ENCODE measurements at places on chromosomes 16 and 17.

DNA sequence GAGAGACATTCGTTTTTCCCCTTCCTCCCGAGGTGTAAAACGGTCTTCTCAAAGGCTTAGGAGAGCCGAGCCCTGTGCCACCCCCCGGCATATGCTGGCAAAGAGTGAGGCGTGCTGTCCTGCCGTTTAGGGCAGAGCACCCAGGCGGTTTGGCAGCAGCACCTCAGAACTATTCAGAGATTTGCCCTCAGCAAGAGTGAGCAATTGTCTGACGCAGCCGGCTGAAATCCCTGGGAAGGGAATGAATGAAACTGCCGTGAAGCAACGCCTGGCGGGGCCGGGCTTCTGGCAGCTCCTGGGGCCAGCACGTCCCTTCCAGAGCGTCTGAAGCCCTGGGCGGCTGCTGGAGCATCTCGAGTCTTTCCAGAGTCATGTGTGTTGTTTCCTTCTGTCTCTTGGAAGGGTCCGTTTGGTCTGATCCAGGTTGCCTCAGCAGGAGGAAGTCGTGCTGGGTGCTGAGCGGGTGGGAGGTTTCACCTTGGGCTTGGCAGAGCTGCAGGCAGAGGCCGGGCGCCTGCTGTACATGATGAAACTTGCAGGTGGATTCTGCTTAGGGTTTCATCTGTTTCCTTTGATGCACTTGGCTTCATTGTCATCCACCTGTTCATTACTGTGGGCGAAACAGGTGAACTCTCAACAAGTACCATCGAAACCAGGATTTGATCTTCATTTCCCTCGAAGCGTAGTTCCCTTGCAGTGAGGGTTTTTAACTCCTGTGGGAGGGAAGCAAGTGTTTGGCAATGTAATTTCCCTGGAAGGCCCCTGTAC, 35.4 kb downstream of the TBCD start:
- DNase-seq, result no peak

DNA sequence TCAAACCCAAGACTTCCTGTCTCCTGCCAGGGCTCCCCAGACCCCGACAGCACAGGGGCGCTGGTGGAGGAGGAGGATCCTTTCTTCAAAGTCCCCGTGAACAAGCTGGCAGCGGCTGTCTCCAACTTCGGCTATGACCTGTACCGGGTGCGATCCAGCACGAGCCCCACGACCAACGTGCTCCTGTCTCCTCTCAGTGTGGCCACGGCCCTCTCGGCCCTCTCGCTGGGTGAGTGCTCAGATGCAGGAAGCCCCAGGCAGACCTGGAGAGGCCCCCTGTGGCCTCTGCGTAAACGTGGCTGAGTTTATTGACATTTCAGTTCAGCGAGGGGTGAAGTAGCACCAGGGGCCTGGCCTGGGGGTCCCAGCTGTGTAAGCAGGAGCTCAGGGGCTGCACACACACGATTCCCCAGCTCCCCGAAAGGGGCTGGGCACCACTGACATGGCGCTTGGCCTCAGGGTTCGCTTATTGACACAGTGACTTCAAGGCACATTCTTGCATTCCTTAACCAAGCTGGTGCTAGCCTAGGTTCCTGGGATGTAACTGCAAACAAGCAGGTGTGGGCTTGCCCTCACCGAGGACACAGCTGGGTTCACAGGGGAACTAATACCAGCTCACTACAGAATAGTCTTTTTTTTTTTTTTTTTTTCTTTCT, 8.1 kb downstream of the SERPINF1 start:
- no peak for DNase-seq

- no peak for DNase-seq
These were observed 30.4 kb downstream of the TEX2 start for GRCh38 chr17:64232466-64233262.

DNA sequence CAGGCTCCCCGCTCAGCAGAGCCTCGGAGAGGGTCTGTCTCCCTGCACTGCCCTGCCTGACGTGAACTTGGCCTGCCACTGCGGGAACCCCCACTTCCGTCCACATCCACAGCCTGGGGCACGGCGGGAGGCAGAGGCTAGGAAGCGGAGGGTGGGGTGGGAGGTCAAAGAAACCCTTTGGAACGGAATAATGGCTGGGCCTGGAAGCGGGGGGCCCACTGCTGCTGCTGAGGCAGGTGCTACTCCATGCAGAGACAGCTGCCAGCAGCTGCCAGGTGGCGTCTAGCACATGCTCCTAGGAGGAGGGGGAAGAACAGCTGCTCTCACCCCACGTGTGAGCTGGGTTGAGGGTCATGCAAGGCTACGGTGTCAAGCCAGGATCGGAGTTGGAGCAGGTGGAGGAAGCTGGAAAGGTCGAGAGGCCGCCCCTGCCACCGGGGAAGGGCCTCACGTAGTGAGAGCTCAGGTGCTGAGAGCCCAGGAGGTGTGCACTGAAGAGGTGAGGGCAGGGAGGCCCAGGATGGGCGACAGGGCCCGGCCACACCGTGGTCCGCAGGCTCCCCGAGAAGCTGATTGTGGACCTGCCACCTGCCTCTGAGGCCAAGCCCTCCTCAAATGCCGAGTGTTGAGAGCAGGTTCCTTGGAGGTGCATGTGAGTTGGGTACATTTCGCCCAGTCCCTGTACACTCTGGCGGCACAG, 9.8 kb downstream of the FSCN2 start:
- no peak for DNase-seq

DNA sequence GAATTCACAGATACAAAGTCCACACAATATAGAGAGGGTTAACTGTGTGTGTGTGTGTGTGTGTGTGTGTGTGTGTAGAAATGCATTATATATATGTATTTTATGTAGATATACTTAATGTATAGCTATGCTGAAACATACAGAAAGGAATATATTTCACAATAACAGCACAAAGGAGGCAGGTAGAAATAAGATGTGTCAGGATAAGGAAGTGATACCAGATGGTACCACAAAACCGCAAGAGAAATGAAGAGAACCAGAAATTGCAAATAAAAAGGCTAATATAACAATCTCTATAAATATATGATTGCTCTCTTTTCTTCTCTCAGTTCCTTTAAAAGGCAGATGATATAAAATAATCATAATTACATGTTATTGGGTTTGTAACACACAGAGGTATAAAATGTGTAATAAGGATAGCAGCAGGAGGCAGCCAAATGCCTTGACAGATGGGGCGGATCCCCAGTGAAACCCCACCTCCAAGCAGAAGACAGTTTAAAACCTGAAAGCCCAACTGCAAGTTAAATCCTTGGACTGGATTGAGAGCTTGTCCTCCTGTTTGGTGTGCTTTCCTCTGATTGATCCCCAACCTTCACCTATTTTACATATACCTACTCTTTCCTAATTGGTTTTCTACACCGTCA, 365.4 kb upstream of the C16orf82 start:
- no peak for DNase-seq

DNA sequence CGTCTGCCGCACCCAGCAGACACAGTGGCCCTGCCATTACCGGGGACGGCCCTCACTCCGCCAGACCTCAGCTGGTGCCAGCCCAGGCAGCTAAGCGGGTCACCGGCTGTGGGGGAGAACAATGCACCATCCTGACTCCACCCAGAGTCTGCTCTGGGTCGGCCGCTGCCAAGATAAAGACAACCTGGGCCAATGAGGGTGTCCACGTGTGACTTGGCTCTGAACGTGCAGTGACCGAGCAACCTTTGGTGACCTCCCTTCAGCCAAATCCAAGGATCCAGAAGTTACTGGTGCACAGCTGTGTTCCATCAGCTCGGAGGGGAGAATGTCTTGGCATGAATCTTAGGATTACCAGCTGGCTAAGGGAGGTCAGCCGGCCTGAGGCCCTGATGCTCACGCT, 155.9 kb downstream of the NTN1 start:
- DNase-seq, result no peak

GRCh38 chr17:73455767-73456166, 144.0 kb upstream of the CDC42EP4 start:
- DNase-seq, result no peak

DNA sequence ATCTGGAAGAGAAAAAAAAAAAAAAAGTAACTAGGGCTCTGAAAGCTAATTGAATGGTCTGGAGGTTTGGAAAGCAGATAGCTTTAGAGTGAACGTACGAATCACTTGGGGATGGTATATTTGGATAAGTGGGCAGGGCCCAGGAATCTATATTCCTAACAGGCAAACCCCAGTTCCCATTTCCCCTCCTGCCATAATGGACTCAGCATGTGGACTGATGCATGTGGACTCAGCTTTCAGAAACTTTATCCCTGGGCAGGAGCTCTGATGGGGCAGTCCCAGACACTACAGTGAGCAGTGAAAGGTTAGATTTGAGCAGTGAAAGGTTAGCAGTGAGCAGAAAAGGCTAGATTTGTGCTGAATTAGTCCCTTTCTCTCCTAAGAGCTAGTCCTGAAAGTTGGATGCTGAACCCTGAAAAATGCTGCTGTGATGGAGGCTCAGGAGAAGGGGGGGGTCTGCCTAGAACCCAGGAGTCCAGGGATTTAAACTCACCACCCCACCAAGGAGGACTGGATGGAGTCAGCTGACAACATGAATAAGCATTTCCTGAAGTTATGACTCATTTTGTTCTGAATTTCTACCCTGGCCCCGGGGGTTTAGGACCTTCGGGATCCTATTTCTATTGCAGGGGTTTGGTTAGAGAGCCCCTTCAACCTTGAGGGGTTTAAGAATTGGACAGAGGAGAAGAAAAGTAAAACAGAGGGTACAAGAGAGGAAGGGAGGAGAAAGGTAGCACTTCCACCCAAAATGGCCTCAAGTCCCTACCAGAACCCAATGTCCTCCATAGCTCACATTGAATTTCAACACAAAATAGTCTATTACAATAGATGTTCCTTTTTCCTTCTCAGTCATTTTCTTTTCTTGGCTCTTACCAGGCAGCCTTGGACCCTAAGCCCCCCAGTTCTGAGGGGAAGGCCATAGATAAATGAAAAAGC, 10.3 kb upstream of the FZD2 start:
- DNase-seq, result no peak

DNA sequence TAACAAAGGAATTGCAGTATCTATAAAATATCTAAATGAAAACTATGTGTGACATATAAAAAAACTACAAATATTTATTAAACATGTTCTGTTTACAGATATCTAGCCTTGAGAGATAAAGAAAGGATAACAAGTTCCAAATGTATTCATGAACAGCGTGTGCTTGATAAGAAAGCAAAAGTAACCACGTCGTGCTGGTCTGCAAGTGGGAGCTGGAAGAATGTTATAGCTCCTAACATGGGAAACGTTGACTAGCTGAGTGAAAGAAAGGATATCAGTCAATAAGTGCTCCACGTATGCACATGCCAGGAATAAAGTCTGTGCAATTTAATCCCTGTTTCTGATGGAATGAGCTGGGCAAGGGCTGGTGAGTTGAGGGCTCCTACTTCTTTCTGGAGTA, 71.2 kb upstream of the CDYL2 start:
- DNase-seq, result no peak

GRCh38 chr17:74262601-74263000, 11.4 kb upstream of the DNAI2 start:
- DNase-seq, result no peak

GRCh38 chr16:89386306-89387185, 103.8 kb downstream of the ANKRD11 start:
- DNase-seq, result no peak

DNA sequence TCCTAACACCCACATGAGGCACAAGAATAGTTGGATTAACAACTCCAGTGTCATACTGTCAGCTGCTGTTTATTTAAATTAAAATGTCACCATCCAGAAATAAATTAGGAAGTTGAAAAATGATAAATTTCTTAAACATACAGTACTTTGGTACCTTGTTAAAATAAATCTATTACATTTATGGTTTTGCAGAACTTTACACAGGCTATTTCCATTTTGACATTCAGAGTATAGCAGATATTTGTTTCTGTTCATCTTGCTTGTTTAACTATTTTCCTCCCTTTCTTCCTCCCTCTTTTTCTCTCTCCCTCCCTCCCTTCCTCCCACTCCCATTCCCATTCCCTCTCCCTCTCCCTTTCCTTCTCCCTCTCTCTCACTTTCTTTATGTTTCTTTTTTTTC, 310.1 kb downstream of the CDH8 start:
- no peak for DNase-seq

- no peak for DNase-seq
These were observed 123.5 kb downstream of the USP31 start for GRCh38 chr16:23025692-23026307.

- peak; percentile 65 for DNase-seq
These were observed at the start of gene MAZ for GRCh38 chr16:29806099-29806579. Gene MAZ (plus strand): TSS chr16:29806529. CDS start chr16:29806702, 173 bp downstream.

GRCh38 chr17:31529841-31530251, 138.4 kb downstream of the RAB11FIP4 start:
- DNase-seq, result no peak

DNA sequence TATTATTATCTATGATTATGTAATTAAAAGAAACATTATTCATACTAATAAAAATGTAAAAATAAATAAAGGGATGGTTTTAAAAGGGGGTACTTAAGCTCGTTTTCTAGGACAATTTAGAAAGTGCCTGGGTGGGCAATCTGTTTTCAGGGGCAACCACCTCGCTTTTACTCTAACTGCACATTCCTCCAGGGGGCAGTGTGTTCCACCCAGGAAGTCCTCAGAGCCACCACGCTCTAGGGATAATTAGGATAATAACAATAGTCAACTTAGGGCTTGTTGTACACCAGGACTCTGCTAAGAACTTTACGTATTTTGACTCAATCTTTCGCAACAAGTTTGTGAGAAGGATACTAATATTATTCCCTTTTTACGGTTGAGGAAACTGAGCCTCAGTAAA, 396.7 kb upstream of the MAF start:
- DNase-seq, result no peak

DNA sequence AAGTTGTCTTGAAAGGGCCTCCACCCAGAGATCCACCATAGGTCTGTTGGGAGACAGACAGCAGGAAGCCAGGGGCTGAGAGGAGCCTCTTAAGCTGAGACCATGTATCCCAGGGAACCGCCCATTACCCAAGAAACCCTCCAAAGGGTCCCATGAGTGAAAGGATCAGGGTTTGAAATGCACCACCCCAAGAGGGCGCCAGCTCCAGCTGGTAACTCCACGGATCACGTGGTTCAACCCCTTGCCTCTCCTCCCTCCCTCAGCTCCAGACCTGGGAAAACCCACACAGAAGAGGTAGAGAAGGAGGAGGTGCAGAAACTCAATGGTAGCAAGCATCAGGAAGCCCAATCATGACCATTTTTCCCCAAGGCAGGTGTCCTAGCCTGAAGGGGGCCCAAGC, 148.7 kb downstream of the AIPL1 start:
- DNase-seq, result no peak
